ENCODE measurements at places on chromosomes 16 and 17.

DNA sequence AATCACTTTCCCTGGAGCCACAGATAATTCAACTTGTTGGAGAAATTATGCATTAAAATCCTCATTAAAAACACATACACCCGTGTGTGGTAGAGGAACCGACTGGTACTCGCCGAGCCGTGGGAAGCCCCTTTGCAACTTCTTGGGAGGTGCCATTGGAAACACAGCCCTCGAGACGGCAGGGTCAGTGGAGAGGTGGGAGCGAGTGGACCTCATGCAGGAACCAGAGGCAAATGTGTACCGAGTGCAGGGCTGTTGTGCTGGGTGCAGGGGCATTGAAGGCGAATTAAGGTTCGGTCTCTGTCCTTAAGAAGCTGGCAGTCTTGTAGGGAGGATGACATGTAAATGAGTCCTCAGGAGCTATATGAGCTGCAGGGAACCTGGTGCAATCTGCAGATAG lies 318.3 kb downstream of the CPPED1 start:
- DNase-seq, result no peak

- no peak for DNase-seq
Measured at GRCh38 chr17:46759141-46759540, 59.4 kb downstream of the WNT3 start.

DNA sequence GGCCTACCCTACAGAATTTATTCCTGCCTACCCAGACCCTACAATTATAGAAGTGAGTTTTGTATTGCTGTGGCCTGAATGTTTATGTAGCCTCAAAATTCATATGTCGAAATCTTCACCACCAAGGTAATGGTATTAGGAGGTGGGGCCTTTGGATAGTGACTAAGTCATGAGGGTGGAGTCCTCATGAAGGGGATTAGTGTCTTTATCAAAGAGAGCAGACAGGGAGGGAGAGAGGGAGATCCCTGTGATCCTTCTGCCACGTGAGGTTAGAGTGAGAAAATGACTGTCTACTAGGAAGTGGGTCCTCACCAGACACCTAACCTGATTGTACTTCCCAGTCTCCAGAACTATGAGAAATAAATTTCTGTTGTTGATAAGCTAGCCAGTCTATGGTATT lies 981 bp upstream of the DUXB start:
- no peak for DNase-seq

DNA sequence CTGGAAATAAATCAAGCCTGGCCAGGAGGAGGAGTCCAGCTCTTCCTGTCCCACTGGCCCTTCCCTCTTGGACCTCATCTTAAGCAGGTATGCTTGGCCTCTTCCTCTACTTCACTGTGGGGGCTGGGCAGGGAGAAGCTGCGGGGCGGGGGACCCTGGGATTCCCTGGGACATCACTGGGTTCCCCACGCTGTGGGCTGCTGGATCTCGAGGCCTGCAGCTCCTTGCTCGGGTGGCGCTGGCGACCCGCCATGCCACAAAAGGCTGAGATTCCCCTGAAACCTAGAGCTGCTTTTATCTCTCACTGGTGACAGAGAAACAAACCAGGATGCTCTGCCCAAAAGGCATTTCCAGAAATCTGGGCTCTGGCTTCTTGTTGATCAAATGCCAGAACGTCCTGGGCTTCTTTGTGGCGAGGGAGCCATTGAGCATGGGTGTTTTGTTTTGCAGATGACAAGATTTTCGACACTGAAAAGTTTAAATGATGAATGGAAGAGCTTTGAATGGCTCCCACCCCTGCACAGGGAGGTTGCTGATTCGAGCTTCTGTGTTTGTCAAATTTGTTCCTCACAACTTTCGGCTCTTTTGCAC lies 8.6 kb upstream of the PGS1 start:
- DNase-seq, result no peak

GRCh38 chr17:43026595-43026994 lies 1.6 kb downstream of the RND2 start:
- DNase-seq, result no peak

GRCh38 chr17:12230481-12231354 lies 210.0 kb downstream of the MAP2K4 start:
- DNase-seq, result no peak

GRCh38 chr16:69107316-69107962 lies 2.0 kb downstream of the HAS3 start:
- peak; percentile 28 for DNase-seq

GRCh38 chr17:79627184-79627765 lies 16.4 kb upstream of the RBFOX3 start:
- DNase-seq, result peak; percentile 3

DNA sequence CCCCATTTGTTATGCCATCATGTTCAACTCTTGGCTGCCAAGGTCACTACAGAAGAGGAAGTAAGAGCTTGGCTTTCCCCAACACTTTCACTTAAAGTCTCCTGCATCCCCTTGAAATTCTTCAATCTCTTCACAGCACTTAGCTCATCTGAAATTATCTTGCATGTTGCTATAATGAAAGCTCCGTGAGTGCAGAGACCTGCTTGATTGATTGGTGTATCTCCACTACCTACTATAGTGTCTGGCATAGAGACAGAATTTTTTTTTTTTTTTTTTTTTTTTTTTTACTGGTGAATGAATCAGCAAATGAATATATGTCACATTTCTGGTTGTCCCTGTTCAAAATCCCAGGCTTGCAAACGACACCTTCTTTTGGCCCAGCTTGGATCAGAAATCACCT lies 1.9 kb upstream of the SDR42E1 start:
- DNase-seq, result no peak

- no peak for DNase-seq
Measured at GRCh38 chr17:76672270-76672851, 28.8 kb upstream of the ST6GALNAC1 start.
